ENCODE measurements at places on chromosomes 2 and 18.

DNA sequence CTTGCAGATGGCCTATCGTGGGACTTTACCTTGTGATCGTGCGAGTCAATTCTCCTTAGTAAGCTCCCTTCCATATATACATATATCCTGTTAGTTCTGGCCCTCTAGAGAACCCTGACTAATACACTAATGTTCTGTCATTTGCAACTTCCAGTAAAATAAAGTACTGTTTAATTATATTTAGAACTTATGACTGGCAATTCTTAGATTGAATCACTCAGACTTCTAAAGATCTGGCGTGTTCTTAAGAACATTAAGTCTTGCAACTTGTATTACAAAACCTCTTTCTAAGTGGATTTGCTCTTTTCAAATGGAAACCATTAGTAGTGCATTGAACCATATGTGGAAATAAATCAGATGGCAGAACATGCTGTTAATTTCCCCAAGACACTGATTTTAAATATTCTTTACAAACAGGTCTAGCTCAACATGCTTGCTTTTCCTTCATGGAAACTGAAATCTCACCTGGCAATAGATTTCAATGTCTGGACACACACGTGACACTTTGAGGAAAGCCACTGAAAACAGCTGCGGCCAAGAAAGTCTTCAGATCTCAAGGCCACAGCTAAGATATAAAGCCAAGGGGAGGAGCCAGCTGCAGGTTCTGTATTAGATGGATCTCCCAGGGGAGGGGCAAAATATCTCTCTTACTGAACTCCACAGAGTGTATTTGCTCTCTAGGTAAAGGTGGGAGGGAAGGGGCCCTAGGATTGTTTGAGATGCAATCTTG is 50.6 kb downstream of the PMAIP1 start:
- no peak for DNase-seq

DNA sequence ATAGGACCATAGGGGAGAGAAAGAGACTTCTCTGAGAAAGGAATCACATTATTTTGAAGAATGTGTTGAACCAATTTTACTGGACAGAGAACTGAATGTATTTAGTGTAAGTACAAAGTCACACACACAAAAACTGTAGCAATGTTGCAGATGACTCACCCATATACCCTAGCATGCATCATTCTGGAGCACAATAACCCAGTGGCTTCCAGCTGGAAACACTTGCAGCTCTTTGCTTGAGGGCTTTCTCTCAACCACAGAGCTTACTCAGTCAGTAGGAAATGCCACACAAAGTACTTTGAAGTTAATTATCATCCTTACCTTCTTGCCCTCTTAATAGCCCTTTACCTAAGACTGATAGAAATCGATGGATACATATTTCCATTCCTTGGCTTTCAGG is 760.0 kb upstream of the FSHR start:
- no peak for DNase-seq

- DNase-seq = no peak
These were observed 24.0 kb upstream of the MAP3K20 start for GRCh38 chr2:173051463-173052215.

GRCh38 chr2:189834059-189834458 is 49.8 kb downstream of the PMS1 start:
- no peak for DNase-seq

DNA sequence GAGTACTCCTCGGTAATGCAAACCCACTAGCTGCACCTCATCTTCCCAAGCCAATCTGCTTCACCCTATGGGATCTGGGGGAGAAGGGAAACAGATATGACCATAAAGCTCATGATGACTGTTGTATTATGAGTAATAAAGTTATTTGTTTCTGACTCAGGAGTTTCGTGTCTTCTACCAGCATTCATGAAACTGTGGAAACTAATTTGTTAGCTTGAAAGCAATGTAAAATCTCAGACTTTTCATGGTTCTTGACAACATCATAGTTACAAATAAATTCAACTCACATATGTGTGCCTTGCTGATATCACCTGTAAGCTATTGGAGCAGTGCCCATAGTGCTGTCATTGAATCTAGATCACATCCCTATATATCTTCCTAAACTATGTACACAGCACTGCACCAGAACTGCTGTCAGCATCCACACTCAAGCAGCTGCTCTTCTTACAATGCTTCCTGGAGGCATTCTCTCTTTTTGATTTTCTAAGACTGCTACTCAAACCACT is 135.6 kb upstream of the KYNU start:
- DNase-seq = no peak

- DNase-seq = no peak
These were observed 46.2 kb downstream of the MEIS1 start for GRCh38 chr2:66481100-66481549.

DNA sequence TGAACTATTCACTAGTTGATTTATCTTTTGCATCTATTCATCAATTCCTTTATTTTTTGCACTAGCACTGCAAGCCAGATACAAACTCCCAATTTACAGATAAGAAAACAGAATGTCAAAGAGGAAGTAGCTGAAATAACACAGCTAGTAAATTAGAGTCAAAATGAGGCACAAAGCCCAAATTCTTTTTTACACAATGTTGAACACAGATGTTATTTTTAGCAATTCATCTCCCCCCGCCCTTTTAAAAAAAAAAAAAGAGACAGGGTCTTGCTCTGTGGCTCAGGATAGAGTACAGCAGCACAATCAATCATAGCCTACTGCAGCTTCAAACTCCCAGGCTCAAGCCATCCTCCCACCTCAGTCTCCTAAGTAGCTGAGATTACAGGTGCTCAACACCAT is 127.8 kb downstream of the CCBE1 start:
- no peak for DNase-seq

DNA sequence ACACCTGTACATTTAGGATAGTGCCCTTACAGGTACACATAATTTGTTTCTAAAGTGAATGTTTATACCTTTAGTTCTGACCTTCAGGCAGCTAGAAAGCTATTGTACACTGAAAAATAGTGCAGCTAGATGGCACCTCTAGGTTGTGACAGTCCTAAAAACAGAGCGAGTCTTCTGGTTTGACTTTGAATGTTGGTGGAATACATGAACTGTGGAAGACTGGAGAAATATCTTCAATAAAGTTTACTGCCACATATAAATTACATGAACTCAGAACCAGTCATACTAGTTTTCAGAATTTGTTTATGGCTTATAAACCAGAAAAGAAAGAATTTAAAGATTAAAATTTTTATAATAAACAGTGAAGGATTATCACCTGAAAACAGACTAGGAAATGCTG is 58.7 kb upstream of the TWSG1 start:
- no peak for DNase-seq

Data from putamen (tissue), 1 donor.